Fibroblast of upper back skin (primary cell): ENCODE measurements at places on chromosomes 2 and 18.
A peak's percentile ranks its signal among the peaks of the same experiment; 100 is the strongest.

DNA sequence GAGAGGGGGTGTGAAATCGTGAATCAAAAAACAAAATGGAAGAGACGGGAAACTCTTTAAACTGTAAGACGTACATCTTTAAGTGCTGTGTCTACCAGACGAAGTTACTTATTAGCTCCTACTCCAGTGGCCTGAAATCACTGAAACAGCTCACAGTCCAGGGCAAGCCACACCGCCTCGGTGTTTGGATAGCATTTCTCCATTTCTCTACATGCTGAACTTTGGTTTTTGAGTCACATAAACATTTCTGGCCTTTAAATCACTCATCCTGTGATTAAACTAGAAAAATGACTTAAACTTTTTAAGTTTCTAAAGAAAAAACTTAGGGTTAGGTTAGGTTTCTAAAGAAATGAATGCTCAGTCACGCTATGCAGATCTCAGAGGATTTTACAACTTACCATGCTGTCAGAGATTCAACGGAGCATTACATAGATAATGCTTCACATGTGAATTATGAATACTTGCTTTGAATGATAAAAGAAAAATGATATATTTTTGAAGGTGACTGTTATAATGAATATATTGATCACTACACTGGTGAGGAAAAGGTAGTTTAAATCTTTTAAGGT lies 138.4 kb downstream of the MBP start:
- no peak for DNase-seq

DNA sequence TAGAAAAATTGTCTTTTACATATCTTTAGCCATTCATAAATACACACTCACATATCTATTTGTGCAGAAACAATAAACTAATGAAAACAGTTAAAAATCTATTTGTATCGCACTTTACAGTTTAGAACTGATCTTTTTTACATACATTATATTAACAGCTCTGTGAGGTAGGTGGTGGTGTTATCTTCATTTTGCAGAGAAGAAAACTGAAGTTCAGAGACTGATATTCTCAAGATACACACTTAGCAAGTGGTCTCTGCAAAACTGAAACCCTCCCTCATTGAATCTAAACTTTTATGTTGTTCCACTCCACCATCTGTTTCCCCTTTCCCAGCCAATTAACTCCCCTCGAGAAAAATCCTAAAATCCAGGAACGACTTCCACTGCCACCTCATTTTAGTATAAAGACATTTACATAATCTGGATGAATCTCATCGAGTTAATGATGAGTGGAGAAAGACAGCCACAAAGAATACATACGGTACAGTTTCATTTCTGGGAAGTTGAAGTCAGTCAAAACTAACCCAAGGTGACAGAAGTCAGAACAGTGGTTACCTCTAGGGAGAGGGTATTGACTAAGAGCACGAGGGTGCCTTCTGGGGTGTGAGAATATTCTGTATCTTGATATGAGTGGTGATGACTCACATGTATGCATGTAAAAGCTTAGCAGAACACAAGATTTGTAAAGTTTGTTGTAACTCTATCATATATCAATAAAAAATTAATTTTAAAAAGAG lies 524.2 kb upstream of the TCF4 start:
- DNase-seq = peak; percentile 20

- DNase-seq = peak; percentile 8
These were observed 563.2 kb downstream of the RNF144A start for GRCh38 chr2:7480431-7480830.

DNA sequence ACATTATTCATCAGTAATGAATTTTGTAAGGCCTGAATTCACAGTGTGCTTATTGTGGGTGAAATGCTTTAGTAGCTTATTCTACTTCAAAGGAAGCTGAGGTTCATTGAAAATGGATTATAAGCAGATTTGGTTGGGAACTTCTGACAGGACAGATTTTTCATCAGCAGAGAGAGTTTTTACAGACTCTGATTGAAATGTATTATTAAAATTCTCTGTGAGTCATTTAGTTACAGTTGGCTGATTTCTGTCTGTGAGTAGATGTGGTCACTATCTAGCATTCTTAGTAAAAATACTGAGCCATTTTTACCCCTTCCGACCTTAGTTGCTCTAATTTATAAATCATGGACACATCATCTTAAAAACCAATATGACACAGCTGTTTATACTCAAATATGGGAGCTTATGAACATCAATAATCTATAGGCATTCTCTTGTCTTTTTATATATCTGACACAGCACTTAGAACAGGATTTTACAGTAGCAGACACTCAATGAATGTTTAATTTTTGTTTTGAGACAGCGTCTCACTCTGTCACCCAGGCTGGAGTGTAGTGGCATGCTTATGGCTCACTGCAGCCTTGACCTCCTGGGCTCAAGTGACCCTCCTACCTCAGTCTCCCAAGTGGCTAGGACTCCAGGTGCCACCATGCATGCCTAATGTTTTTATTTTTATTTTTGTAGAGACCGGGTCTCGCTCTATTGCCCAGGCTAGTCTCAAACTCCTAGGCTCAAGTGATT lies 239.6 kb downstream of the BABAM2 start:
- peak; percentile 85 for DNase-seq

- DNase-seq = no peak
These were observed 19.0 kb downstream of the SNED1 start for GRCh38 chr2:241017228-241017940.

GRCh38 chr18:59820663-59821062 lies 79.1 kb upstream of the PMAIP1 start:
- peak; percentile 83 for DNase-seq

DNA sequence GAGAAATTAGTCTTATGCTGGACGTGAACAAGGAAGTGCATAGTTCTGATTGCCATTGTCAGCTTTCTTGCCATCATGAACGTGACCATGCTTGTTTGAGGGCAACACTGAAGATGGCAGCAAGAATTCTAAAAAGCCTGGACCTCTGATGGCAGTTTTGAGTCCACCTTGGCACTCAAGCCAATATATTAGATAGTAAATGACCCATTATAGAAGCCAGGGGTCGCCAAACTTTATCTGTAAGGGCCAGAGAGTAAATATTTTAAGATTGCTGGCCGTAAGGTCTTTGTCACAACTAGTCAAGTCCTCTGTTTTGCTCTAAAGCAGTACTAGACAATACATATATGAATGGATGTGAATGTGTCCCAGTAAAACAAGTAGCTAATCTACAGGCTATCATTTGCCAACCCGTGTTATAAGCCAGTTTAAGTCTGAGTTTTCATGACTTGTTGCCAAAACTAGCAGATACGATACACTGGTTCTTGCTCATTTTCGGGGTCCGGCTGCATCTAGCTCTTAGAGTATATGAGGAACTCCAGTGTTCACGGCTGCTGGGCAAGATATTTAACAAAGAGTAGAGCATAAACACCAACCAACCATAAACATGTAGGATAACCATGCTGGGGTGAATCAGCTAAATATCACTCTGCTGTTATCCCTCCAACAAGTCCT lies 73.1 kb upstream of the PELI1 start:
- no peak for DNase-seq

DNA sequence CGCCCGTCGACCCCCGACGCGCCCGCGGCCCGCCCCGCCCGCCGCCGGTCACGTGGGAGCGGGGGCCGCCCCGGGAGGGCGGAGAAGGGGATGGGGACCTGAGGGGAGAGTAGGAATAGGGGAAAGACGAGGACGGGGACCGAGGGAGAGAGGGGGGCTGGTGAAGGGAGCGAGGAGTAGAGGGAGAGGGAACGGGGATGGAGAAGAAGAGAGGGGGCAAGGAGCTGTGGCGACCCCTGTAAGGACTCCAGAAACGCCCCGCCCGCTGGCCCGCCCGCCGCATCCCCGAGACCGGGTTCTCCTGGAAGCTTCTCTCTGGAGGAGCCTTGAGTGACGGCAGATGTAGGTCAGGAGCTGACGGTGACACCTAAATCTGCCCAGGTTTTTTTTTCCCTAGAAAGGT lies 615 bp downstream of the ADNP2 start:
- DNase-seq = peak; percentile 25

- no peak for DNase-seq
These were observed 255.4 kb downstream of the EXOC6B start for GRCh38 chr2:72570413-72570812.

- peak; percentile 78 for DNase-seq
These were observed 94.4 kb downstream of the MGAT5 start for GRCh38 chr2:134348239-134348638.

DNA sequence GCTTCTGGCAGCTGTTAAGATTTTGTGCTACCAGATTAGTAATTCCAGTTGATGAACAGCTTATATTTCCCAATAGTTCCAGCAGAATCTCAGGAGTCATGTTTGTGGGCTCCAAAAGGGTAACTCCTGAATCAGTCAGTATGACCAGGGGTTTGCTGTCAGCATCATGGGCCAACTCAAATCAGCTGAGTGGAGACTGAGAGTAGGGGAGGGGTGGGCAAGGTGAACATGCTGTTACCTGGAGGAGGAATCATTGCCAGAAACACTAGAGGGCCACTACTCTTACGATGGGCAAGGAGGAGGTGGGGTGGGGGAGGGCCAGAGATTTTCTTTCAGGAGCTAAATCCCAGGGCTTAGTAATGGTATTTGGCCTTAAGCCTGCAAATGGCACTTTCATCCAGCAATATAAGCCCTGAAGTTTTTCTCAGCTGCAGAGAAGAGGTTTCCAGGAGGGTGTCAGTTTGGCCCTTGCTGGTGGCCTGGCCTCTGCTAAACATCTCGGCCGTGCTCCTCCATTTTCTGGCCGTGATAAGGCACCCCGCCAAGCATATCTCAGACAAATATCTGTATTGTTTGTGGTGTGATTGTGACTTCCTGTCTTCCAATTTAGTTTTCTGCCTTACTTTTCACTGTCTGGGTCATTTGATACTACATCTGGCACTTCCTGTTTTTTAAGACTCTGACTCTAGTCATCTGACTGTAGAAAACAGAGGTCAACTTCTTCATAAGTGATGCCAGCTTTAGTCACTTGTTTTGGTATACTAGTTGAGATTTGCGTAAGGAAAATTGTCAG lies 120.5 kb upstream of the CXCR4 start:
- no peak for DNase-seq

- DNase-seq = no peak
These were observed 1.0 kb upstream of the HDAC4 start for GRCh38 chr2:239401881-239402233.

- DNase-seq = no peak
These were observed 918.1 kb upstream of the LRATD1 start for GRCh38 chr2:13714466-13714865.

GRCh38 chr2:118817469-118817868 lies 30.0 kb downstream of the EN1 start:
- DNase-seq = no peak

DNA sequence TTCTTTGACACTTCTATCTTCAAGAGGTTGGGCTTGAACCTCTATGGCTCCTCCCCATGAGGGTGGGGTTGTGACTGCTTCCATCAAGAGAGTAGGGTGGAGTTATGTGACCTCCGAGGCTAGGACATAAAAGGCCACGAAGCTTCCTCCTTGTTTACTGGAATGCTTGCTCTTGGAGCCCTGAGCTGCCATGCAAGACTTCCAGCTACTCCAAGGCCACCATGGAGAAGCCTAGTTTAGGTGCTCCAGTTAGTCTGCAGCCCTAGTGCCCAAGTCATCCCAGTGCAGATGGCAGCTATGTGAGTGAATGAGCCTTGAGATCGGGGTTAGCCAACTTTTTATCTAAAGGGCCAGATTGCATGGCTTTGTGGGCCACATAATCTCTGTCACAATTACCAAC lies 2.4 kb upstream of the MERTK start:
- DNase-seq = no peak

- DNase-seq = no peak
These were observed 50.1 kb upstream of the TMEM17 start for GRCh38 chr2:62556086-62556485.

DNA sequence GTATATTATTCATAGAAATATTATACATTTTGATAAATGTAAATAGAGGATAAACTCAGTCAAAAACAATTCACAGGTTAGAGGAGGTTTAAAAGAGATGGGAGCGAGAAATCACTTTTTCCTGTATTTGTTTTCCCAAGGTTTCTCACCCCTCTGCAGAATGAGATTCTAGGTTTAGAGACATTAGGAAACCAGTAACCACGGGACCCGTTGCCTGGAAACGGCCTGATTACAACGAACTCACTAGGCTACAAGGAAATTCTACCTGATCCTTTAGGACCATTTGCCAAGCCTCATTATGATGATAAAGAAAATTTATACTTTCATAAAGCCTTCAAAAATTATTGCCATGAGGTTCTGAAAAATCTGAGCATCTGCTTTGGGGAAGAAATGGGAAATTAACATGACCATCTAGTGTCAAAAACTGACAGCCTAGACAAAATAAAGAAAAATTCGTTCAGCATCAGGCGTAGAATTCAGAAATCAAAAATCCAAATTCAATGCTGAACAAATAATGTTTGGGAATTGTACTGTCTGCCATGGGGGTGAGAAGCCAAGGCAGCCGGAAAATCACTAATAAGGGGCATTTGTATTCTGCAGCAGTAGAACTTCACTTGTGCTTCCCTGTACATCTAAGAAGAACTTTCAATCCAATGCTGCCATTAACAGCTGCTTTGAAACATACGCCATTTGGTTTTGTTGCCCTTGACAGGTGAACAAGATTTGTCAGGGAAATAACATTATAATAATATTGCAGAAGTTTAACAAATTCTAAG lies 262.3 kb downstream of the NRXN1 start:
- DNase-seq = no peak

DNA sequence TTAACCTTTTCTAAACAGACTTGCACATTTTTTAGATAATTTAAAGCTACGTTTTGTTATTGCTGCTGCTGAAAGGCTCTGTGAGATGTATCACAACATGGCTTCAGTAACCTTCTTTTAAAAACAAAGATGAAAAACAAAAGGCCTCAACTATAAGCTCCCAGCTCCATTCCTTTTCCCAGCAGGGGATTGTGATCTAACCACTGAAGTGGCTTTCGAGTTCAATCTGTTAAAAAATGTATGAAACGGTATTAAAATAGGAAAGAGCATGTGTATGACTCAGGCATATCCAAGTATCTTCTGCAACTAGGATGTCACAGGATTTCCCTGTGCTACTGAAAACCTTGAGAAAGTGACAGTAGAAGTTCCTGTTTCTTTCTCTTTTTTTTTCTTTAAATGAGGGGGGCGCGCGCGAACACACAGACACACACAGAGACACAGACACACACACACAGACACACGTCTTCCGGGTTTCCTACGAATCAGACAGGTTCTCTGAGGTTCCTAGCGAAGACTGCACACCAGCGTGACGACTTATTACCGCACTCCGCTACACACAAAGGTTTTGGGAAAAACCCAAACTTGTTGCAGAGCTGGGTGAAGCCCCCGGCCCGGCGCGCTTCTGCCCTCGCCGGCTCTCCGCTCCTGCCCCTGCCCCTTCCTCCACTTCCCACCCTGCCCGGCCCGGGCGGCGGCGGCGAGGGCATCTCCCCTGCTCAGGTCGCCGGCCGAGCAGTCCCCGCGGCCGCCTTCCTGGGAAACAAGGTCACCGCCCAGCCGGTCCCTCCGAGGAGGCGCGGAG lies 86.8 kb downstream of the RBMS1 start:
- peak; percentile 75 for DNase-seq

DNA sequence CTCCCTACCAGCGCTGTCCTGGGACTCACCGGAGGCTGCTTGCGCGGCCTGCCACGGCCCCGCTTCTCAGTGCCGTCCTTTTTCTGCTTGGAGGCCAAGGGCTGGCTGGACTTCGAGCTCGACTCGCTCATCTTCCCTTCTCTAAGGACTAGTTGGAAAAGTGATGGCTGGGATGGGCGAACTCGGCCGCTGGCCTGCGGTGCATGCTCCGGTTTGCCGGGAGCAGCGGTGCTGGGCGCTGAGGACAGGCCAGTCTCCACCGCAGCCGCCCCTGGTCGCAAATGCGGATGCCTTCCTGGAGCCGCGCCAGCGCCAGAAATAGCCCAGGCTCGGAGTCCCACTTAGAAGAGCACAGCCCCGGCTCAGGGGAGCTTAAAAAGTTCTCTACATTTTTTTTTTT lies 3.1 kb downstream of the C2orf81 start:
- no peak for DNase-seq
